ENCODE measurements at places on chromosomes 16 and 17. TPM values are rescaled to one million over a fixed set of nuclear protein-coding genes. Genes with fewer than 3 reads are reported as not detected.

DNA sequence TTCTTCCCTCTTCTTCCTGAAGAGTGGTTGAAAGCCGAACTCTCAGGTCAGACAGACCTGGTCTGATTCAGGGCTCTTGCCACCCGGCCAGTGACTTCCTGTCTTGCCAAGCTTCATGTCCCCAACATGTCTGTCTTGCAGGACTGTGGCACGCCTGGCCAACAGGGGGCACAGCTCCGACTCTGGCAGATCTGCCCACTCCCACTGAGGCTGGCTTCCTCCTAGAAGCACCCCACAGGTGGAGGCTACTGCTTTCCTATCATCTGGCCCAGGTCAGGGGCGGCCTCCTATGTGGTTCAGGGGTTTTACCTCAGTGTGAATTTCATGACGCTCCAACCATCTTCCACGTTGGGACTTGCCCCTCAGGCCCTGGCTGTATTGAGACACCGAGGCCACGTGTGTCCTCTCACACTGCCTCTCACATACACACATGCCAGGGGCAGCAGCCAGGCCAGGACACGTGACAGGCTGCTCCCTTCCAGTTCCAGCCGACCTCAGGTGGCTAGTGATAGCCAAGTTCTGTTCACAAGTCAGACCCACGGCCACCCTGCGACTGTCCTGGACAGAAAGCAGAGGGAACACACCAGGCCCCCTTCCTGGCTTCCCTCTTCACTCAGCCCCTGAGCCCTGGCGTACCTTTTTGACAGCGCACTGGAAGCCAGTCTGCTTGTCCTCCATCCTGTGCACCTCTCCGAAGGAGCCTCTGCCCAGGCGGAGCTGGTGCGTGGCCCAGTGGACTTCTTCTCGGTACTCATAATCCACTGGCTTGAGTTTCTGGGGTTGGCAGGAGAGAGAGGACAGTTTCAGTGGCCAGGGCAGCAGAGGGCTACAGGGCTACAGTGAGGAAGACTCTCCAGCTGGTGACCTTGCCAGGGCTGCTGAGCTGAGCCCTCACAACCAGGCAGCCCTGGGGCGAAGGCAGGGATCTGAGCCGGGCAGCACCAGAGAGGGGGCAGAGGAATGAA is 22.6 kb upstream of the SPATA32 start:
- no peak for DNase-seq
- no peaks in the 10 kb centered on the region for H3K36me3 ChIP-seq
- peaks cover 3% of the 10 kb centered on the region for H3K4me1 ChIP-seq
- no peak overlapping the region for H3K4me3 ChIP-seq

DNA sequence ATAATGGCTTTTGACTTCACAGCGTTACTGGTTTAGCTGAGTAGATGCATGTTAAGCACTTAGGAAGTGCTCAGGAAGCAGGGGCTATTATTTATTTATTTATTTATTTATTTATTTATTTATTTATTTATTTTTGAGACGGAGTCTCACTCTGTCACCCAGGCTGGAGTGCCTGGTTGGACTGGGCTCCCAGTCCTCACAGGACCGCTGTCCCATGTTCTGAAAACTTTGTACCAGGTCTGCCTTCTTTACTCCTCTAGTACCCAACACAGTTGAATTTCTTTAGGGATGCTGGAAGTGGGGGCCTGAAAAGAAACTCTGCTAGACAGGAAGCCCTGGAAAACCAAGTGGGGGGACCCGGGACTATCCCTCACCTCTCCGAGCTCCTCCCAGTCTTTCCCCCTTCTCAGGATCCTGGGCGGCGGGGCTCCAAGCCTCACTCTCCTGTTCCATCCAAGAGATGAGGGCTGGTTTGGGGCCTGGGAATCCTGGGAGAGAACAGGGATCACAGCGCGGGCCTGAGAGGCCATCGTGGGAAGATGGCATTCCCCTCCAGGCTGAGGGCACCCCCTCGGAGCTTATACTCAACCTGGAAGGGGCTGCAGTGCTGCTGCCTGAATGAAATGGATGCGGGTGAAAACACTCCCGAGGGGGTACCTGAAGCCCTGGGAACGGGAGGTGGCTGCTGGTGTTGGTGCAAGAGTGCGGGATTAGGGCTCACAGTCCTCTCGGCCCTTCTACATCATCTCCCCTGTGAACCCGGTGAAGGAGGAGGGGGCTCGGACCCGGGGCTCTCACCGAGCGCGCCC is 674 bp downstream of the ZNF688 start:
- H3K36me3 ChIP-seq: no peaks in the 10 kb centered on the region
- no peaks in the 10 kb centered on the region for H3K27me3 ChIP-seq
- peak overlapping the region; percentile 96 for H3K27ac ChIP-seq

The TMEM220 gene
- total RNA-seq: 20.1 TPM

The MFSD11 gene
- 69.2 TPM for total RNA-seq

The RND2 gene
- 4.1 TPM for total RNA-seq

DNA sequence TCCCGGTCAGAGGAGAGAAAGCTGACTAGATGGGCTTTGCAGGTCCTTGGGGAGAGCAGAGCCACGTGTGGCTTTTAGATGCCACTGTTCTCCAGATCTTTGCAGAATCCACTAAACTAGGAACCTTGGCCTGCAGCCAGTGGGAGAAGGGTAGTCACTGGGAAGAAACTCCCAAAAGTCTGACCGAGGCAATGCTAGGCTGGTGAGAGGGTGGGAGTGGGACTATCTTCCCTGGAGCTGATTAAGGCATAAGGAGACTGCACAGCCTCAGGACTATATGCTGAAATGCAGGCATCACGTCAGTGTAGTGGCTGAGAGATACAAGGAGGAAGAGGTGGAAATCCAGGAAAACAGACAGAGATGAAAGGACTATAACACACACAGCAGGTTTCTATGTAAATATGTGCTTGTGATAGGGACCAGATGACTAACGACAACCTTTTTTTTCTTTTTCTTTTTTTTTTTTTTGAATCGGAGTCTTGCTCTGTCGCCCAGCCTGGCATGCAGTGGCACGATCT is 2.2 kb upstream of the GSDMA start:
- H3K27ac ChIP-seq: no peak overlapping the region
- no peaks in the 10 kb centered on the region for H3K36me3 ChIP-seq
- no peak overlapping the region for H3K4me3 ChIP-seq
- H3K27me3 ChIP-seq: no peaks in the 10 kb centered on the region
- H3K4me1 ChIP-seq: no peaks in the 10 kb centered on the region

All from uterus (tissue), 4 donors.